ENCODE measurements at places on chromosomes 4 and X. TPM values are rescaled to one million over a fixed set of nuclear protein-coding genes. Genes with fewer than 3 reads are reported as not detected.
A peak's percentile ranks its signal among the peaks of the same experiment; 100 is the strongest.

- no peak for DNase-seq
These were observed 175.2 kb upstream of the TET2 start for GRCh38 chr4:104971462-104971861.

- no peak for DNase-seq
These were observed 160.9 kb downstream of the CBR4 start for GRCh38 chr4:168849030-168849675.

- no peak for DNase-seq
These were observed 59.3 kb downstream of the RWDD4 start for GRCh38 chr4:183599690-183600089.

DNA sequence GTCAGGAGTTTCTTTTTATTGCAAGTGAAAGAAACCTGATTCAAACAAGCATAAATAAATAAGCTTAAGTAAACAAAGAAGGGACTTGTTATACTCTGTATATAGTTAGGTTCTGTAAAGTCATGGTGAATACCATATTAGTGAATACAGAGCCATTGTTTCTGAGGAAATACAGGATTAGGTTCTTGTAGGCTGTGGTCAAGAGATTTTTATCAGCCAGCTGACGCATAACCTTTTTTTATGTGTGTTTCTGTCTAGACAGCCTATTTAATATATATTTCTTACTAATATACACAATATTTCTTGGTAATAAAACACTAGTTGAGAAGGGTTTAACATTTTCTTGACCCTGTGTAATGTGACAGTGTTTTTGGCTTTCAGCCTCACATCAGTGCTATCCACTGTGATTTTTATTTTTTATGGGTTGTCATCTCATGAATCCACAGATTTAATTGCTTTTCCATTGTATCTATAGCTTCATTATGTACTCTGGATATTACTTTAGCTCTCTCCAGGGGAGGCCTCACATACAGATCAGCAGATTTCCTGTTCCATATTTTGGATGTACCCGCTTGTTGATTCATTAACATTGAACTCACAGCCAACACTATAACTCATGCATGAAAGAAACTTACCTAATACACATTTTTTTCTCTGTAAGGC lies 8.0 kb downstream of the HERC3 start:
- no peak for DNase-seq

- DNase-seq: no peak
These were observed 358.6 kb downstream of the GPM6A start for GRCh38 chr4:175453456-175453855.

DNA sequence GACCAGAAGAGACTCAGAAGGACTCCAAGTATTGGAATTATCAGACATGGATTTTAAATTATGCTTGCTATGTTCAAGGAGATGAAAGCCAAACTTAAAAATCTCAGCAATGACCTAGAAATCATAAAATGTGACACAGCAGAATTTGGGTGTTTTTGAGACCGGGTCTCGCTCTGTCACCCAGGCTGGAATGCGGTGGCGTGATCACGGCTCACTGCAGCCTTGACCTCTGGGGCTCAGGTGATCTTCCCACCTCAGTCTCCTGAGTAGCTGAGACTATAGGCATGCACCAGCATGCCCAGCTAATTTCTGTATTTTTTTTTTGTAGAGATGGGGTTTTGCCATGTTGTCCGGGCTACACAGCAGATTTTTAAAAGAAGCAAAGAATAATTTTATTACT lies 12.7 kb downstream of the TAB3 start:
- no peak for DNase-seq

GRCh38 chr4:139131209-139131870 lies 45.7 kb downstream of the ELF2 start:
- no peak for DNase-seq

DNA sequence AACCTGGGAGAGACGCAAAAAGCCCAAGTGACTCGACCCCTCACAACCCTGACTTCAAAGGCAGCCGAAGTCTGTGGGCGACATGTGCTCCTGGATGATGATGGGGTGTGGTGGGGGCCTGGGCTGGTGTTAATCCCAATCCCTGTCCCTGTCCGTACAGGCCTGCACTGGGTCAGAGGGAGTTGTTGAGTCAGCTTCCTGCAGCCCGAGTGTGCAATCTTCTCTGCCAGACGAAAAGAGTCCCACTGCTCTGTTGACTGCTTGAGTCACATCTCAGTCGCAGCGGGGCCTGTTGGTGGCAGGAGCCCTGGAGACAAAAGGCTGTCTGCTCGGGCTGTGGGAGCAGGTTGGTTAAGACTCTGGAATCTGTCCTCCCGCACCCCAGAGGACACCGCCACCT lies 10.3 kb downstream of the FAM3A start:
- no peak for DNase-seq

GRCh38 chr4:35697210-35697736 lies 547.0 kb downstream of the ARAP2 start:
- DNase-seq: no peak

DNA sequence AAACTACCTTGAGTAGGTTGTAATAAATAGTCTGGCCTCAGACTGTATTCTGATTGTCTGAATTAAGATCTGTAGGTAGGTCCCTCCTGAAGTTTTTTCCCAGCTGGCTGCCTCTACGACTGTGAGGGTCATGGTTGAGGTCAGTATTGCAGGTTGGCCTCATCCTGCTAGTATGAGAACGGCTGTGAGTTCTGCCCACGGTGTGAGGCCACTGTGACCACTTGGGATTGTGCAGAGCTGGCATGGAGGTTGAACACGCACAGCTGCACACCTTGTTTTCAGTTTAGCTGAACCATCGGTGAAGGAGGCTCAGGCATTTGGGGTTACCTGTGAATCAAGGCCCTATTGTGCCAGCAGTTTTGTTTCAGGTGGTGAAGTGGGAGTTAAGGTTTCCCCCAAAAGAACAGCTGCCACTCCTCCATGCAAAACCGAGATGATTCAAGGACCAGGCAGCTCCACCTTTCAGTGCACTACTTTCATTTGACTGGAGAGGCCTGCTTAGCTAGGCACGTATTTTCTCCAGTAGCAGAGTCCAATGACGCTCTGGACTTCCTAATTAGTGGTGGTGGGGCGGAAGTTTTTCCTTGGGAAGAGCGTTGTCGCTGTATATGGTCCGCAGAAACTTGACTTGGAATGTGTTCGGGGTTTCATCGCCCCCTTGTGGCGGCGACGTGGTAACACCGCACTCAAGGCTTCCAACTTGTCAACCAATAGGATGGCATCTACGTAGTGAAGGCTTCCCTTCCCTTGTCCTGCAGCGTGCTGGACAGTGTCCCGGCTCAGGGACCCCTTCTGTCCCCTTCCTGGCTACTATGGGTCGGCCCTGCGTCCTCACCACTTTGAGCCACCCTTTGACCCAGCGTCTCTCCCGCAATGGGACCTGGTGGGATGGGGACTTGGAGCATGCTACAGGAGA lies 13.8 kb downstream of the CMC4 start:
- no peak for DNase-seq

DNA sequence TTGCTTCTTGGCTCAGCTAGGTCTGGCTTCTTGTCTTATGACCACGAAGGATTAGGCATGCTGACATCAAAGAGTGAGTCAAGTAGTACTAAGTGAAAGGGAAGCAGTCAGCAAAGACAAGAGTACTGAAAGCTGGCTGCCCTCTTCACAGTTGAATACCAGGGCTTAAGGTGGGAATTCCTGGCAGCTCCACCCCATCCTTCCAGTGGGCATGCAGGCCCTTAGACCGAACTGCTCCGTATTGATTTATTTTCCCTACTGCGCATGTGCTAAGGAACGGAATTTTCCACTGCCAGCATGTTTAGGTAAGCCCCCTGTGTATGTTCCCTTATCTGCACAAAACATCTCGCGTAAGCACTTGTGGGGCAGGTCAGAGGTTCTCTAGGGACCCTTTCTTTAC lies 2320.1 kb downstream of the ARAP2 start:
- no peak for DNase-seq

- no peak for DNase-seq
These were observed 299.1 kb downstream of the EVC2 start for GRCh38 chr4:5409237-5409636.

GRCh38 chr4:16415751-16416150 lies 189.5 kb upstream of the TAPT1 start:
- no peak for DNase-seq

DNA sequence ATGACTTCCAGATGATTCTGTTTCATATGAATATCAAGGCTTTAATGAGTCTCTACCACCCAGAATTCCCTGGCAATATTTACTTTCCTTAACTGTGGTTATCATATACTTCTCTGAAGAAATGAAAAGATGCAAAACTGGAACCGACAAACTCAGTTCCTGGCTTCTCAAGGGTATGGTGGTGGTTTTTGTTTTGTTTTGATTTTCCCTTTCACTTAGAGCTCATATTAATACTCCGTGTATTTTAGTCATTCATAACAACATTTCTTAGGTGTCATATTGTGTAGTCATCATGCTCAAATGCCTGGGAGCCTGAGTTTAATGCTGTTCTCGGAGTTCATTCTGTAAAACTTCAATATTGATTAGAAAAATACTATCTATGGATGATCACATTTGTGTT lies 665 bp downstream of the TRPC5OS start:
- DNase-seq: no peak

DNA sequence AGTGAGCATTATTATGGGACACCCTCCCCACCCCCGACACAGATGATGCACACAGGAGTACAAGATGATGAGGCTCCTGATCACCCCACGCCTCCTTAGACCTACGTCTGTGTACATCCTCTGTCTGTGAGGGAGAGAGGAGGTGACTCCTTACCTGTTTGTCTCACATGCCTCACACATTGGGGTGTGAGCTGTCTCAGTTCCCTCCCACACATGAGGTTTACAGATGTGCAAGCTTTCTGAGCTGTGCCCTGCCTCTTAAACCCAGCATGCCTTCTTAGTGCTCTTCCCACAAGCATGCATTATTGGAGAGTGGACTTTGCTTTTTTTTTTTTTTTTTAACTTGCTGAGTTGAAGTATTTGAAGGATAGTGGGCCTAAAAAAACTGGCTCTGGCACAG lies 76.7 kb downstream of the CLCN5 start:
- no peak for DNase-seq

- DNase-seq: peak; percentile 20
These were observed 72.0 kb downstream of the FAT1 start for GRCh38 chr4:186651624-186652023.

GRCh38 chr4:67615119-67615518 lies 56.6 kb downstream of the STAP1 start:
- DNase-seq: no peak

- no peak for DNase-seq
These were observed 160.8 kb upstream of the ANK2 start for GRCh38 chr4:112888622-112889021.

GRCh38 chr4:19987746-19988145 lies 264.0 kb upstream of the SLIT2 start:
- no peak for DNase-seq

DNA sequence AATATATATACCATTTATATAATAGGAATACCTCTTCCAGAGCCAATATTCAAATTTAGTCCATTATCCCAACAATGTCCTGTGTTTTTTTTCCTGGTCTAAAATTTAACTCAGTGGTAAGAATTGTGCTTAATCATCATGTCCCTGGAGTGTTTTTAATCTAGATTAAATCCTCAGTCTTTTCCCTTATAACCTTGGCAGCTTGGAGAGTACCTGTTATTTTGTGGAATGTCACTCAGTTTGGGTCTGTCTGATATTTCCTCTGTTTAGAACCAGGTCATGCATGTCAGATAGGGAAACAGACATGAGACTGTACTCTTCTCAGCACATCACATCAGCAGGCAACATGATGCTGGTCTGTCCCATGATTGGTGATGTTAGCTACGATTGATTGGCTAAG lies 96.6 kb downstream of the HPGD start:
- no peak for DNase-seq

DNA sequence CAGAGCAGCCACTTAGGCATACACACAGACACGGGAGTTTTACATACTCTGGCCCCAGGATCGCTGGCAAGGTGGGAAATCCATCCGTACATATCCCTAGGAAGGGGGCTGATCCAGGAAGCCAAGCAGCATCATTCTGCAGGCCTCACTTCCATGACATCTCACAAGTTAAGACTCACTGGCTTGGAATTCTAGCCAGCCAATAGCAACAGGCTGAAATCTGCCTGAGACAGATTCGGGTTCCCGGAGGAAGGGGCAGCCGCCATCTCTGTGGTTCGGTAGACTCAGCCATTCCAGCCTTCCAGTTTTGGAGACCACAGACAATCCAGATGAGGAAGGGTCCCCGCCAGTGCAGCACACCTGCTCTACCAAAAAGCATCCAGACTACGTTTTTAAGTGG lies 31.3 kb downstream of the SOWAHB start:
- no peak for DNase-seq

DNA sequence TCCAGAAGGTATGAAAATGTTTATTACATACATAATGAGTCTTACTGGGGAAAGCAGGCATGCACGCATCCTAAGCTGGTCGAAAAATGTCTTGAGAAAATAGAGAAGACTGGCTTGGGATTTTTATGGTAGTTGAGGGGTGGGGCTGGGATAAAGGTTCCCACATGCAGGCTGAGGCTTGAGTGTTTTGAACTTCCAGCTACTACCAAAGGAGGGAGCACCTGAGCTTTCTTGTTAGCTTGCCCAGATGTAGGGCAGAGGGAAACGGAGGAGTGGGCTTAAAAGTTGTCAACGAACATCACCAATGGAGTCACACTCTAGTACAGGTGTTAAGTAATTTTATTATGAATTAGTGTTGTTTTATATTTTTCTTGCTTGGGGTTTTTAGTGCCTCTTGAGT lies 39.6 kb upstream of the SRPX start:
- DNase-seq: no peak

- DNase-seq: no peak
These were observed 3.2 kb upstream of the RS1 start for GRCh38 chrX:18674788-18675735.

- no peak for DNase-seq
These were observed 178.5 kb upstream of the CTSO start for GRCh38 chr4:156132196-156132595.

DNA sequence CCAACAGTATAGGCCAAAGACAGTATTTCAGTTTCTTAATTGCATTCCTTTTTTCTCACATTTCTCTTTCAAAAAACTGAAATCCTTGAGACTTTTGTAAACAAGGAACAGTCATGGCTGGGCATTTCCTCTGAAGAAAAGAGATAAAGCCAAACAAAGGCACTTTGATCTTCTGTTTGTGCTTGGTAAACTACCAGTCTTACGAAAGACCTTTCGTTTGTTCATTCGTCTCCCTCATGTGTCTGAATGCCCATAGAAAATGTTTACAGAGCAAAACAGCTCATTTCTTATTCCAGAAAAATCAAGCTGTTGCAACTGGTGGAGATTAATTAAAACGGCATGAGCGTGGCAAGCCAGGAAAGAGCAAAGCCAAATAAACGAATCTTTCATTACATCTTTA lies 178.0 kb downstream of the GASK1B start:
- no peak for DNase-seq

GRCh38 chr4:60682901-60683300 lies 517.2 kb upstream of the ADGRL3 start:
- no peak for DNase-seq

GRCh38 chr4:76250962-76251361 lies 559 bp upstream of the FAM47E start:
- no peak for DNase-seq

Gene F11
- total RNA-seq: not detected

Gene MAMLD1
- 8.3 TPM for total RNA-seq

Gene PROM1
- 3.2 TPM for total RNA-seq

Gene DCAF4L1
- total RNA-seq: 0.14 TPM

Gene CDS1
- total RNA-seq: 0.63 TPM

Gene PNMA6F
- total RNA-seq: not detected

Gene SOWAHB
- total RNA-seq: not detected

Gene CPZ
- 3.0 TPM for total RNA-seq

Gene ENAM
- total RNA-seq: not detected

Gene MAGEA10
- total RNA-seq: not detected

Gene CT83
- total RNA-seq: not detected

Gene MMRN1
- 7.3 TPM for total RNA-seq

Gene BEX1
- not detected for total RNA-seq

Gene TCEAL6
- total RNA-seq: 1.9 TPM

Gene CCKAR
- 1.2 TPM for total RNA-seq

Gene PSMD10
- 22.5 TPM for total RNA-seq

Gene UCP1
- total RNA-seq: not detected

Data from thoracic aorta (tissue), 2 donors.